Esophagus muscularis mucosa (tissue), 4 donors: ENCODE measurements at places on chromosomes 5 and 9. TPM values are rescaled to one million over a fixed set of nuclear protein-coding genes. Genes with fewer than 3 reads are reported as not detected.

Gene DAP
- total RNA-seq: 31.8 TPM

- DNase-seq: no peak
Measured at GRCh38 chr5:143134269-143134668, 269.2 kb downstream of the NR3C1 start.

DNA sequence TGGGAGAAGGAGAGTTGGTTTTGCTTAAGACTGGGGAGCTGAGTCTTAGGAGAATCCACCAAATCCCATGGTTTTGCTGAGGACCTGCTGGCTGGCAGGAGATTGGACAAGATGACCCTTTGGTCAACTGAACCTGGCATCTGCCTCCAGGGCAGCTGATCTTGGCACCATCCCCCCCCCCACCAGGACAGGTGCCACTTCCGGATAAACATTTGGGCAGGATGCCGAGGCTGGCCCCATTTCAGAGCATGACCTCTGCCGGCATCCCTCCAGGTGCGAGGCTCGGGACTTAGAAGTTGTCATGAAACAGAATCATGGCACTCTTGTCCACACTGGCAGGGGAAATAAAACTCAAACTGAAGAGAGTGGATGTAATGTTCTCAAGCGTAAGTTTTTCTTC, 165.6 kb downstream of the MACROH2A1 start:
- DNase-seq: no peak

Gene SLC25A2
- 0.23 TPM for total RNA-seq

Gene SNCAIP
- 4.2 TPM for total RNA-seq

DNA sequence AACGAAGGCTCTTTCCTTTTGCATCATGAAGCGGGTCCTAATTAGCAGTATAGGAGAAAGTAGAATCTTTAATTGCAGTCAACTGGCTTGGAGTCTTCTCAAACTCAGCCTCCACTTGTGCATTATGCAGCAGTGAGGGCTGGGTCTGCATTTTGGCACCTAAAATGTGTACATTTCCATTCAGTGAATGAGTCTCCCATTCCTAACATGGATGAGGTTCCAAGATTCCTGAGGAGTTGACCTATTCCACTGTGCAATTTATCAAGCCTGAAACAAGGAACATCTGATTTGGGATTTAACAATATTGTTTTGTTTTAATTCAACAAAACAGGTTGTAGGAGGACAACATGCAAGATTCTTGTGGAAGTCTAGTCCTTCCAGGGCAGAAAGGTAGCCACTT, 171.8 kb upstream of the S1PR3 start:
- DNase-seq: no peak

DNA sequence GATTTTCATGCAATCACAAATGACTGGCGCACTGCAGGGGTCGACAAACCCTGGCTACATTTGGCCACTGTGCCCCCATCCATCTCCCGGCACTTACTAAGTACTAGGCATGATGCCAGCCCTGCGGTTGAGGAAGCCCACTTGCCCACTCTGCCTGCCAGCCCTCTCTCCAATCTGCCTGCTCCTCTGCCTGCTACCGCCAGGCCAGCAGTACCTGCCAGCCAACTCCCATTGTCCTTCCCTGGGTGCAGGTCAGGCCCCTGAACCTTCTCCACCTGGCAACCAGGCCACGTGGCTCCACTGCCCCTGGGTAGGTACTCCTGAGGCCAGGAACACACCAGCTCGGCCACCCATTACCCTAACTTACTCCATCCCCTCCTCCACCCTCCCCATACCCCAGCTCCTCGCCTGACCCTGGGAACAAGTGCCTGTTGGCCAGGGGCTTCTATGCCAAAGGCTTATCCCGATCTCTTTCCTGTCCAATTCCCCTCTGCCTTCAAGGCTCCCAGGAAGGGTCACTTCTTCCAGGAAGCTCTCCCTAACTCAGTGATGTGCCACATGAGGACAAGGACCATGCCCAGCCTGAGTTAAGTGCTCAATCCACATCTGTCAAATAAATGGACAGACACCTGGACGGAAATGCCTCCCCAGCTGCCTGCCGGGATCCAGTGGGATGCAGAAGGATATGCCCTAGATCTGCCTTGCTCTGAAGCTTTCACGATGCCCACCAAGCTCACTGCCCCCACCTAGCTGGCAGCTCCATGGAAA, 6.6 kb downstream of the EEIG1 start:
- DNase-seq: no peak

Gene BRINP1
- total RNA-seq: not detected

GRCh38 chr5:177526191-177526590, 9.4 kb upstream of the DDX41 start:
- no peak for DNase-seq

- DNase-seq: no peak
Measured at GRCh38 chr5:61053937-61054336, 108.3 kb downstream of the SMIM15 start.

DNA sequence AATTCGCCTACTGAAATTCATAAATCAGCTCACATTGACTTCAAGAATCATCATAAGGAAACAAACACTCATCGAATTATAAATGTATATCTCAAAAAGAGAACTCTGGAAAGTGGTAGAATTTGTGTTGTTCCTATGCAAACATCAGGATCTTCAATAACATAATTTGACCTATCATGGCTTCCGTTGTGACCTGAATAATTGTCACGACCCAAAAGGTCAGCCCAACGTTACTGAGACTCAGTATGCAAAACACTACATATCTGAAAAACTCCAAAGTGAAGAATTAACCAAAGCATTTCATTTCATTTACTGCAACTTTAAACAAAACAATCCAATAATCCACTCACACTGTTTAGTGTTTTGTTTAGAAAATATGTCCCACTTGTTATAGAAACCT, 1.2 kb downstream of the RAPGEF6 start:
- no peak for DNase-seq

Gene SPATA31C1
- total RNA-seq: not detected

GRCh38 chr9:121318631-121319382, 50.8 kb downstream of the GSN start:
- no peak for DNase-seq
